ENCODE measurements at places on chromosomes 12 and 14.

GRCh38 chr14:95679148-95679815 lies 6.9 kb upstream of the TCL1B start:
- H3K36me3 ChIP-seq, result no peaks in the 10 kb centered on the region
- DNase-seq, result no peak
- no peak overlapping the region for H3K27ac ChIP-seq
- H3K27me3 ChIP-seq, result no peaks in the 10 kb centered on the region
- no peak overlapping the region for H3K4me3 ChIP-seq

GRCh38 chr12:124194893-124195566 lies 99.9 kb upstream of the RFLNA start:
- no peaks in the 10 kb centered on the region for H3K36me3 ChIP-seq
- H3K27ac ChIP-seq, result no peak overlapping the region
- no peak overlapping the region for H3K4me3 ChIP-seq
- H3K4me1 ChIP-seq, result no peaks in the 10 kb centered on the region

GRCh38 chr12:101793401-101793800 lies 37.4 kb downstream of the GNPTAB start:
- no peak for DNase-seq
- no peak overlapping the region for H3K27ac ChIP-seq
- H3K36me3 ChIP-seq, result peaks cover 5% of the 10 kb centered on the region
- H3K4me3 ChIP-seq, result no peak overlapping the region

- no peak overlapping the region for H3K4me3 ChIP-seq
- no peaks in the 10 kb centered on the region for H3K4me1 ChIP-seq
- no peaks in the 10 kb centered on the region for H3K36me3 ChIP-seq
Measured at GRCh38 chr14:90700933-90701776, 115.1 kb downstream of the TTC7B start.

DNA sequence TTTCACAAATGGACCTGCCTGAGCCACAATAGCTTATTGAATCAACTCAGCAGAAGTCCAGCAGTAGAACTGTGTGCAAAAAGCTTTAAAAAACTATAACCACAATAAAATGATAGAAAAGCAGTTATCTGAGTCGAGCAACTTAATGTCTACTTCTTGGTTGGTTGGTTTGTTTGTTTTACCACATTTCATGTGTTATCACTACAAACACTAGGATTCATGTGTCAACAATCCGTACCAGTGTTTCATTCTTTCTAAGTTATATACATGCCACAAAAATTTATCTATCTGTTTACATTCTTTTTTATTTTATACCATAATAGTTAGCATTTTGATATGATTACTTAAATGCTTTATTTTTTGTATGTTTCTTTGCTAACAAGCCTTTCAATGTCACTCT lies 339.0 kb downstream of the KCNH5 start:
- no peaks in the 10 kb centered on the region for H3K36me3 ChIP-seq
- no peak for DNase-seq
- no peak overlapping the region for H3K4me3 ChIP-seq
- H3K27ac ChIP-seq, result no peak overlapping the region

DNA sequence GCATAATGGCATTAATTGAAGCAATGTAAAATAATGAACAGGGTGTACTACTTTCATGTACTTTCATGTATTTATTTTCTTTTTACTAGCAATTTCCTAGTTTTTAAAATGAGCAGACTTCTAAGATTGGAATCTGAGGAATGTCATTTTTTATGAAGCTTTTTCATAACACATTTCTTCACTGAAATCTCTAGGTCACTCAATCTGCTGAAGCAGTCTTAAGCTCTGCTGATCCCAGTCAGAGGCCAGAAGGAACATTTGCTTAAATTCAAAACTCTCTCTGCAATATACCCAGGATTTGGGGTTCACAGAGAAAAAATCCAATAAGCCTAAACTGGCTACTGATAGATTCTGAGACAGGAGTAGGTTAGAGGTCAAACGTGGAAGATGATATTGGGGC lies 73.6 kb upstream of the CNTN1 start:
- no peak overlapping the region for H3K4me3 ChIP-seq
- DNase-seq, result no peak

DNA sequence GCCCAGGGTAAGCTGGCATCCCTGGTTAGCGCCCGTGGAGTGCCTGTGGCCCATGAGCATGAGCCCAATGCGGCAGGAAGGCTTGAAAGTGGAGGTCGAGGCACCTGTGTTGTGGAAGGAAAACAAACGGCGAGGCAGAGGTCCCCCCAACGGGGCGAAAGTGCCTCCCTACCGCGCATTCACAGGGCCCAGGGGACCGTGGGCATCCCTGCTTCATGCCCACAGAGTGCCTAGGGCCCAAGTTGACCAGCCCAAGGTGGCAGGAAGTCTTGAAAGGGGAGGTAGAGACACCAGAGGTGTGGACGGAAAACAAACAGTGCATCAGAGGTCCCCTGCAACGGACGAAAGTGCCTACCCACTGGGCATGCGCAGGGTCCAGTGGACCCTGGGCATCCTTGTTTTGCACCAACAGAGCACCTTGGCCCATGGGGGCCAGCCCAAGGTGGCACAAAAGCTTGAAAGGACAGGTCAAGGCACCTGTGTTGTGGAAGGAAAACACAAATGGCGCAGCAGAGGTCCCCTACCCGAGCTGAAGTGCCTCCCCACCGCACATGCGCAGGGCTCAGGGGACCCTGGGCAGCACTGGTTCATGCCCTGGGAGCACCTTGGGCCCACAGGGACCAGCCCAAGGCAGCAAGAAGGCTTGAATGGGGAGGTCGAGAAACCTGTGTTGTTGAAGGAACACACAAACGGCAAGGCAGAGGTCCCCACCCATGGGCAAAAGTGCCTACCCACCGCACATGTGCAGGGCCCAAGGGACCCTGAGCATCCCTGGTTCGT lies 377.5 kb downstream of the ALG10 start:
- H3K27ac ChIP-seq, result no peak overlapping the region
- H3K27me3 ChIP-seq, result no peaks in the 10 kb centered on the region
- DNase-seq, result no peak
- no peaks in the 10 kb centered on the region for H3K36me3 ChIP-seq

- peaks cover 3% of the 10 kb centered on the region for H3K4me1 ChIP-seq
- no peak within 1 kb of the TSS for H3K4me3 ChIP-seq
- H3K27me3 ChIP-seq, result peaks cover 3% of the 10 kb centered on the region
- no peak within 1 kb of the TSS for H3K27ac ChIP-seq
- DNase-seq, result no peak
- no peaks in the 10 kb centered on the region for H3K36me3 ChIP-seq
Measured at GRCh38 chr12:7444076-7444475, at the start of gene CD163L1. Gene CD163L1 (minus strand): TSS chr12:7444153. CDS start chr12:7444127, 26 bp downstream.

GRCh38 chr12:91219511-91219910 lies 36.9 kb upstream of the DCN start:
- H3K4me3 ChIP-seq, result no peak overlapping the region
- H3K27me3 ChIP-seq, result no peaks in the 10 kb centered on the region
- no peak for DNase-seq
- no peaks in the 10 kb centered on the region for H3K36me3 ChIP-seq

DNA sequence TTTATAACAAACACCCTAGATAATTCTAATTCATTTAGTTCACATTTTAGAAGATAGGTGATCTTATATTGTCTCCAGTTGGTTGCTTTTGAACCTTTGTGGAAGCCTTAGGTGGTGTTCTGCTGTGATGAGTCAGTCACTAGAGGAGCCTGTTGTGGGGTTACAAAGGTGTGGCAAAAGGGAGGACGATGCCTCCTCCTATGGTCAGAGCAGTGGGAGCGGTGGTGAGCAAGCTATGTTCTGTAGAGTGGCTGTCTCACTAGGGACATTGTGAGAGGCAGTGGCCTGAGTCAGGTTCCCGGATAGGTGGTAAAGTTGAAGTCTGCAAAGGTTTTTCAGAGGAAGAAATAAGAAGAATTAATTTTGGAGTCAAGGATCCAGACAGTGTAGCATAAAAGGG lies 71.6 kb upstream of the USP44 start:
- H3K36me3 ChIP-seq, result no peaks in the 10 kb centered on the region
- H3K4me3 ChIP-seq, result no peak overlapping the region
- DNase-seq, result no peak
- H3K27ac ChIP-seq, result no peak overlapping the region
- H3K27me3 ChIP-seq, result no peaks in the 10 kb centered on the region
- no peaks in the 10 kb centered on the region for H3K4me1 ChIP-seq

Measured in CD4-positive, alpha-beta memory T cell (primary cell).